ENCODE measurements at places on chromosomes 1 and 21. TPM values are rescaled to one million over a fixed set of nuclear protein-coding genes. Genes with fewer than 3 reads are reported as not detected.

The ADORA3 gene
- total RNA-seq, result not detected

The NBPF4 gene
- total RNA-seq, result not detected

The GATAD2B gene
- total RNA-seq, result 37.0 TPM

The HCN3 gene
- 5.4 TPM for total RNA-seq

The TSSK3 gene
- 1.6 TPM for total RNA-seq

The UTP25 gene
- total RNA-seq, result 12.9 TPM

The GIPC2 gene
- 0.90 TPM for total RNA-seq

The RGS13 gene
- not detected for total RNA-seq

DNA sequence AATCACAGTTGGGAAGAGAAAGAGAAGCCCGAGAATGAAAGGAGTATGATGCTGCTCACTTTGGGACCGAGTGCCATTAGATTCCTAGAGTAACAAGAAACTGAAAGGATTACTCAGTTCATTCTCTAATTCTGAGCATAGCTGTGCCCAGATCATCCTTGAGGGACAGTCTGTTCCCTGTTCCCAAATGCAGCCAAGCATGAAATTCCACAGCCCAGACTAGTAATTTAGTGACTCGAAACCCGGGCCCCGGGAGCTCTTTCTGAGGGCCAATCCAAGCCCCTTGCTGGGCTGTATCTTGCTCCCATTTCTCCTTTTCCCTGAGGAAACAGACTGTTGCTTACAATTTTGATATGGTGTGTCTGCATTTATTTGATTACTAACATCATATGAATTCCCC, 30.0 kb upstream of the ETS2 start:
- no peak for DNase-seq

GRCh38 chr1:179476484-179476883, 99.3 kb downstream of the NPHS2 start:
- no peak for DNase-seq

GRCh38 chr1:236904892-236905741, 99.1 kb downstream of the MT1HL1 start:
- DNase-seq, result no peak

GRCh38 chr1:66954208-66954607, 29.4 kb downstream of the MIER1 start:
- no peak for DNase-seq

DNA sequence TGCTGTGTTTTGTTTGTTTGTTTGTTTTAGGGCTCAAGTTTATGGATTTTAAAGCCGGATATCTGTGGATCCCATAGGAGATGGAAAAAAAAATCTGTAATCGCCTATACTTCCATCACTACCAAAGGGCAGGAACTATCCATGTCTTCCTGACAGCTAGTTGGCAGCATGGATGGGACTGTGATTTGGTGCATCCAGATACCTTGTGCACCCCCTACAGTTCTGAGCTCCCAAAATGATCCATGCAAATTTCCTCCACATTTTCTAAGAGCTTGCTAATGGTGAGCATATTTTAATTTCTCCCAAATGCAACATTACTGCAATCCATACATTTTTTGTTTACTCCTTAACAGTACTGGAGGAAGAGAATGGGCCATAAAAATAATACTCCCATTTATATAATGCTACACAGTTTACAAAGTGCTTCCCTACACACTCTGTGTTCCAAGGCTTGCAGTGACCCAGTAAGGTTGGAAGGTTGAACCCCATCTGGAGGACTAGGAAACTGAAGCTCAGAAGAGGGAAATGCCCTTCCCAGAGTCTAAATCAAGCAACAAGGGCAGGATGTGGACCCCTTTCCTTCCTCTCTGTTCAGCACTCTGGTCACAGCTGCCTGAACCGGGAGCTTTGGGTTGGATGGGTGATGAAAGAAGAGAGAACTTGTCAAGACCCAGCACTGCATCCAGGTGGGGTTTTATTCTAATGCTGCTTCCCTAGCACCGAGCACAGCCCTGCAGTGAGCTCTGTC, 48.0 kb downstream of the CAPN8 start:
- no peak for DNase-seq

GRCh38 chr1:23809751-23810171, 9.2 kb upstream of the GALE start:
- DNase-seq, result peak; percentile 82

GRCh38 chr1:14728516-14728915, 130.0 kb downstream of the KAZN start:
- no peak for DNase-seq

DNA sequence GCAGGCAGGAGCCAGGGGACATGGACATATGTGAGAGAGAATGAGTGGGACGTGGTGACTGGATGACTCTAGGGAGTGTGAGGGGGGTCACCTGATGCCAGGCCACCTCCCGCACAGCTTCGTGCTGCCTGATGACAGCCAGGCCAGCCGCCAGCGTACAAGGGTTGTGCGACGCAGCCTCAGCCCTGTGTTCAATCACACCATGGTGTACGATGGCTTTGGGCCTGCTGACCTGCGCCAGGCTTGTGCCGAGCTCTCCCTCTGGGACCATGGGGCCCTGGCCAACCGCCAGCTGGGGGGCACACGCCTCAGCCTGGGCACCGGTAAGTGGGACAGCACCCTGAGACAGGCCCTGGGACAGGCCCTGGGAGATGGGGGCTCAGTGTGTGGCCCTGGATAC, 11.3 kb downstream of the SYTL1 start:
- DNase-seq, result no peak

GRCh38 chr1:11342621-11343032, 69.6 kb downstream of the UBIAD1 start:
- DNase-seq, result no peak

DNA sequence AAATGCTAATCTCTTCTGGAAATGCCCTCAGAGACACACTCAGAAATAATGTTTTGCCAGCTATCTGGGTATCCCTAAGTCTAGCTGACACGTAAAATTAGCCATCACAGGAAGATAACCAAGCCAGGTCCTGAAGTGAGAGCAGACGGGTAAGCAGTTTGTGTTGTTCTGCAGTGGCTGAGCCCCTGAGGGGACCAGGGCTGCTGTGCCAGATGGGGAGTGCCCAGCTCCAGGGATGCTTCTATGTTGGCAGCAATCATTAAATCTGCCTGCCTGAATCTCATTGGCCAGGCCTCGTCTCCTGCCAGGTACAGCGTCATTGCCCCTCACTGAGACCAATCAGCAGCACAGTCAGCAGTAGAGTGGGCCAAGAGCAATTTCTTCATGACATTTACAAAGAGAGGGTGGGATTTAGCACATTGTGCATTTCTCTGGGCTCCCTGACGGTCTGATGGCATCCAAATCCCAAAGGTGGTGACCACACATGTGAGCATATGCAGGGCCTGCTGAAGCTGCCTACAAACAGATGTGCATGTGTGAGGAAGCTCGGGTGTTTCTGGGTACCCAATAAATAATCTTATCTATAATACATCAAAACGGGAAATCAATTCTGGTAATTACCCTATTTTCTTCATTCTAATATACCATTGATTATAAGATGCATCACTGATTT, 58.7 kb upstream of the LRRN2 start:
- DNase-seq, result no peak

DNA sequence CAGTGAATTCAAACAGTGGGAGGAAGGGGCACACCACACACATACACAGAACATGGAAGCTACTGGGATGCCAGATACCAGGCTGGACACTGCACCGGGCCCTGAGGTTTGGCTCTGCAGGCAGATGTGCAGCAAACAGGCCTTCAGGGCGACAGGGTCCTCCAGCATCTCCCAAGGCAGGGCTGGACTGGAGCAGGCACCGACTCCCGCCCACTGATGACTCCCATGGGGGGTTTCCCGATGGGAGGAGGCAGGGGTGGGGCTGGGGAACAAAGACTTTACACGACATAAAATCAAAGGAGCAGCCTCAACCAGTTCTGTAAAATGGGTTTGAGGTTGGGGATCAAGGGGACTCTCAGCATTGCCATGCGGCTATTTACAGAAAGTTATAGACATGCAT, 118.1 kb downstream of the SYT2 start:
- DNase-seq, result no peak

DNA sequence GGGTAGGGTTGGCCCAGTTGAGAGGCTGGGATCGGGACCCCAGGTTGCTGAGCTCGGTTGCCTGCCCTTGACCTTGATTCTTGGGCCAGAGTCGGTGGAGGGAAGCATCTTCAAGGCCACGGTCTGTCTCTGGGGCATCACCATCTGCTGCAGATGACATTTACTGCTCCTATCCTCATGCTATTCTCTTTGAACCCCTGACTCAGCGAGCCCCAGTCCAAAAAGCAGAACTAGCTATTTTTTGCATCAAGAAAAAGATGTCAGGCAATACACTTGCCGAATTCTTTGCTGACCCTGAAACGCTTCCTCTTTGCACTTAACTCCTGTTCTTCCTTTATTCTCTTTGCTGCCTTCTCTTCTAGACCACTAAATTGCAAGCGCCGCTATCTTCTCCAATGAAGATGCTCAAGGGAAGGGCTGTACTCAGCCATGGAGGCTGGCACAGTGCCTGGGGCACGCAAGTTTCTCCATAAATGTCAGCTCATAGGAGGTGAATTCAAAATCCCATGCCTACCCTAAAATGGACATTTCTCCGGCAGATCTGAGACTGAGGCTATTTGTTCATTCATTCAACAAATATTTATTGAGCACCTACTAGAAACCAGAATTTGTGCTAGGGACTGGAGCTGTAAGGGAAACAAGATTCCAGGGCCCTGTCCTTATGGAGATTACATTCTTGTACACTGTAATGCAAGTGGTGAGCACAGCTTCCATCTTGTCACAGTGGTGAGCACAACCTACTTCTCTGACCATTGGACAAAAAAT, 20.5 kb upstream of the CAPZB start:
- no peak for DNase-seq

DNA sequence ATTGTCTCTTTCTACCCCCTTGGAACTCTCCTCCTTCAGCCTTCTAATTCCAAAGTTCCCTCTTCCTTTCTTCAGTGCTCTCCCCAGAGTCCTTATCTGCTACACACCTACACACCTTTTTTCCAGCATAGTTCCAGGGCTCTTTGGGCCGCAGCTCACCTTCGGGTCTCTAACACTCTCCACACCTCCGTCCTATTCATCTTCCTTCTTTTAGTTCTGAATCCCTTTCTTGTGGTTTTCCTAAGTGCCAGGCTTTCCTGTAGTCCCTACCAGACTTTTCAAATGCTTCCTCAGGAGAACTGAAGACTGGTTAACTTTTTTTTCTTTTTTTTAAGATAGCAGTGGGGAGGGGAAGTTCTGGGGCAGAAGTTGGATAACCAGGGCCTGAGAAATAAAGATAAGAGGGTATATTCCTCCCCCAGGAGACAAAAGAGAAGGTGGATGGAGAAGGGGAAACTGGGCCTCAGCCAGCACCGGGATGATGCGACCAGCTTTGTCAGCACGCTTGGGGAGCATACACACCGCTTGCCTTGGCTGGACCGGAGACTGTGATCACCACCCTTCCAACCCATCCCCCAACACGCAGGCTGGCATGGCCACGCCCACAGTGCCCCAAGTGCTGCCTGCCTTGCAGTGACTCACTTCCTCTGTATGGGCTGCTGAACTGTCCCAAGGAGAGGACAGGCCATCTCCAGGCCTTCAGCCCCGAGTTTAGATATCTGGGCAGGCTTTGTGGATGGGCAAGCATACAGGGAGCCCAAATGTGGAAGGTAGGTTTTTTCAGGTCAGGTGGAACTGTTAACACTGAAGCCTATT, 2.5 kb upstream of the CERS2 start:
- peak; percentile 86 for DNase-seq

DNA sequence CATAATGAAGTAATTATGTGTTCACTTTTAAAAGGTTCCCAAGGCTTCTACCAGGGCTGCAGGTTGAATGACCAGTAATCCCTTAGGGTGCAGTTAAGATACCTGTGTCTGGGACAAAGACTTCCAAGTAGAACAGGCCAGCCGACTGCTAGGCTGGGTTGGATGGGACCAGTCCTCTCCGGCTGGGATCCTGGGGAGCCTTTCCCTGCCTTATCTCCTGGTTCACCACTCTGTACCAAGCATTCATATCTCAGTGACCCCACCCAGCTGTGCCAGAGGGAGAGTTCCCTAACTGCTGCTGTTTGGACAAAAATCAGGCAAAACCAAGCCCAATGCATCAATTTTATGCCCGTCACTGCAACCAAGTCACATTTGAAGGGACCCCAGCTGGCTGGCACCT, 116.2 kb upstream of the ATP1A1 start:
- no peak for DNase-seq

DNA sequence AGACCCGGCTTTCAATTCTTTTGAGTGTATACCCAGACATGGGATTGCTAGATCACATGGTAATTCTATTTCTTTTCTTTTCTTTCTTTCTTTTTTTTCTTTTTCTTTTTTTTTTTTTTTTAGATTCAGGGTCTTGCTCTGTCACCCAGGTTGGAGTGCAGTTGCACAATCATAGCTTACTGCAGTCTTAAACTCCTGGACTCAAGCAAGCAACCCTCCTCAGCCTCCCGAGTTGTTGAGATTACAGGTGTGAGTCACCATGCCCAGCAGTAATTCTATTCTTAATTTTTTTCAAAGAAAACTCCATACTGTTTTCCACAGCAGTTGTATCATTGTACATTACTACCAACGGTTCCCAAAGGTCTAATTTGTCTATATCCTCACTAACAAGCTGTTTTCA, 13.5 kb upstream of the RNF186 start:
- no peak for DNase-seq

- no peak for DNase-seq
These were observed 189.2 kb downstream of the CDC7 start for GRCh38 chr1:91689641-91690481.

GRCh38 chr1:31652891-31653499, 8.3 kb upstream of the PEF1 start:
- DNase-seq, result no peak

DNA sequence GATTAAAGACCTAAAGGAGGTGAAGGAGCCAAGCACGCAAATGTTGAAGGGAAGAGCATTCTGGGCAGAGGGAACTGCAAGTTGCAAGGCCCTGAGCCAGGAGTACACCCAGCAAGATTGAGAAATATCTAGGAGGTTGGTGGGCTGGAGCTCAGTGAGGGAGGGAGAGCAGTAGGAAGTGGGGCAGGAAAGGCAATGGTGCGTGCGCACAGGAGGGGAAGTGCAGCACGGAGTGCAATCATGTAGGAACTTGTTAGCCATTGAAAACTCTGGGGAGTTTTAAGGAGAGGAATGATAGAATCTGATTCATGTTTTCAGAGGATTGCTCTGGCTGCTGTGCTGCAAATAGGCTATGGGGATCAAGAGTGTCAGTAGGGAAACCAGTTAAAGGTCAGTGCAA, 13.2 kb upstream of the IGSF3 start:
- no peak for DNase-seq

- no peak for DNase-seq
These were observed 31.5 kb downstream of the COL18A1 start for GRCh38 chr21:45436351-45437065.

DNA sequence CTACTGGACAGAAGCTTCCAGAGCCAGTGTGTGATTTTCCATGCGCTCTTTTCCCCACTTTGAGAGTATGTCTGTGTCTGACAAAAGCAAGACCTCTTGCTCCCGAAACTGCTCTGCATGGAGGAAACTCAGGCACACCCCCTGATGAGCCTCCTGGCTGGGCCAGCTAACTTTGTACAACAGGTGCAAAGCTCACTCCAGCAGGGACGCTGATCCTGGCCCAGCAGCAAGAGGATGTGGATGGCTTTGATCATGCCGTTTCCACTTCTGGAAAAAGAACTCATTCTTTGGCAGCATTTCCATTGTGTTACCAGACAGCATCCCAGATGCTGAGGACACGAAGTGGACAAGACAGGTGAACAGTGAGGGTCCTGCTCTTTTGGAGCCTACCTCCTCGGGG, 103.1 kb downstream of the TLR5 start:
- no peak for DNase-seq

- no peak for DNase-seq
These were observed 9.5 kb downstream of the CDC73 start for GRCh38 chr1:193131266-193131860.
